ENCODE measurements at places on chromosomes 4 and X.

DNA sequence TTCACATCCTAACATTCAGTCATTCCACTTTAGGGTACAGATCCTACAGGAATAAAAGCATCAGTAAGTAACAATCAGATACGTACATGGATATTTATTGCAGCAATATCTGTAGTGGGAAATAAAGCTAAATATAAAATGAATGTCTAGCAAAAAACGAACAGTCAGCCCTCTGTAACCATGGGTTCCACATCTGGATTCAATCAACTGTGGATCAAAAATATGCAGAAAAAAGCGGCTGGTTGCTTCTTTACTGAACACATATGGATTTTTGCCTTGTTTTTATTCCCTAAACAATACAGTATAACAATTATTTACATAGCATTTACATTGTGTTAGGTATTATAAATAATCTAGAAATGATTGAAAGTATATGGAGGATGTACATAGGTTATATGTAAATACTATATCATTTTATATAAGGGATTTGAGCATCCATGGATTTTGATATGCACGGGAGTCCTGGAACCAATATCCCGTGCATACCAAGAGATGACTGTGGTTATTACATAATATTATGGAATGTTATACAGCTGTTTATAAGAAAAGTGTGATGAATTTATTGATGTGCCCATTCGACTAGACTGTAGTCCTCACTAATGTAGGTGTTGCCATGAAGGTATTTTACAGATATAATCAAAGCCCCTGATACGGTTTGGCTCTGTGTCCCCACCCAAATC, 132.8 kb downstream of the ARHGEF9 start:
- DNase-seq, result no peak

GRCh38 chr4:174590336-174590735, 68.0 kb upstream of the HPGD start:
- DNase-seq, result no peak

- no peak for DNase-seq
Observed at GRCh38 chr4:127463883-127464282, 168.9 kb upstream of the INTU start.

DNA sequence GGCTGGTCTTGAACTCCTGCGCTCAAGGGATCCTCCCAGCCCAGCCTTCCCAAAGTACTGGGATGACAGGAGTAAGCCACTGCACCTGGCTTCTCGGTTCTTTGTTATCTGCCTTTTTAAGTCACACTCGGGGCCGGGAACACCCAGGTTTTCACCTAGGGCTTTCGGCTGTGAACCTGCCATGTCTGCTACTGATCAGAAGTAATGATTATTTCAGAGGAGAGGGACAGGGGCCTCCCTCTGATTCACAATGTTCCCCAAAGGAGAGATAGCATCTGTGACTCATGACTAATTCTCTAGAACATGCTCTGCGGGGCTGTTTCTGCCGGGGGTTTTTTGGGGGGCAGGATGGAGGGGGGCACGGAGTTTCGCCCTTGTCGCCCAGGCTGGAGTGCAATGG, 26.9 kb downstream of the CRLF2 start:
- no peak for DNase-seq

DNA sequence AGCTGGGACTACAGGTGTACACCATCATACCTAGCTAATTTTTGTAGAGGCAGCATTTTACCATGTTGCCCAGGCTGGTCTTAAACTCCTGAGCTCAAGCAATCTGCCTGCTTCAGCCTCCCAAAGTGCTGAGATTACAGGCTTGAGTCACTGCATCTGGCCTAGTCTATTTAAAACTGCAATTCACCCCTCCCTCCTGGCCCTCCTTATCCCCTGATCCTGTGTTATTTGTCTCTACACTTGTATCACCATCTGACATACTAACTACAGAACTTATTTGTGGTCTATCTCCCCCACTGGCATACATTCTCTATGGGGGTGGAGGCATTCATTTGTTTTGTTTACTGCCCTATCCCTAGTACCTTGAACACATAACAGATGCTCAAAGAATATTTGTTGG, 23.7 kb downstream of the CC2D2A start:
- DNase-seq, result no peak

DNA sequence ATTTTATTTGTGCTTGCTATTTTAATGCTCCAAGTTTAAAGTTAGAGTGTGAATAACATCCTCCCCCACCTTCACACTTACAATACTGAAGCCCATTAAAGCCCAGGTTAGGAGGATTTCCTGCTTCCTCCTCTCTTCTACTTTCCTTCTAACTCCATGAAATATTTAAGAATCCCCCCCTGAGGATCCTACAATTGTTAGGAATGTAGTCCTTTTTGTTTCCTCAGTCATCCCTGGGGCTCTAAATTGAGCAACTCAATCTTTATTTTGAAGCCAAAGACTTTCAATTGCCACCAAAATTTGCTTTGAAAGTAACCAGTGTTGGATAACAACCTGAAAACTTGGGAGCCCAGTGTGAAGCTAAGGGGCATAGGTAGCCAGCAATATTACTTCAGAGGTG, 276.9 kb downstream of the FAM47A start:
- DNase-seq, result no peak

DNA sequence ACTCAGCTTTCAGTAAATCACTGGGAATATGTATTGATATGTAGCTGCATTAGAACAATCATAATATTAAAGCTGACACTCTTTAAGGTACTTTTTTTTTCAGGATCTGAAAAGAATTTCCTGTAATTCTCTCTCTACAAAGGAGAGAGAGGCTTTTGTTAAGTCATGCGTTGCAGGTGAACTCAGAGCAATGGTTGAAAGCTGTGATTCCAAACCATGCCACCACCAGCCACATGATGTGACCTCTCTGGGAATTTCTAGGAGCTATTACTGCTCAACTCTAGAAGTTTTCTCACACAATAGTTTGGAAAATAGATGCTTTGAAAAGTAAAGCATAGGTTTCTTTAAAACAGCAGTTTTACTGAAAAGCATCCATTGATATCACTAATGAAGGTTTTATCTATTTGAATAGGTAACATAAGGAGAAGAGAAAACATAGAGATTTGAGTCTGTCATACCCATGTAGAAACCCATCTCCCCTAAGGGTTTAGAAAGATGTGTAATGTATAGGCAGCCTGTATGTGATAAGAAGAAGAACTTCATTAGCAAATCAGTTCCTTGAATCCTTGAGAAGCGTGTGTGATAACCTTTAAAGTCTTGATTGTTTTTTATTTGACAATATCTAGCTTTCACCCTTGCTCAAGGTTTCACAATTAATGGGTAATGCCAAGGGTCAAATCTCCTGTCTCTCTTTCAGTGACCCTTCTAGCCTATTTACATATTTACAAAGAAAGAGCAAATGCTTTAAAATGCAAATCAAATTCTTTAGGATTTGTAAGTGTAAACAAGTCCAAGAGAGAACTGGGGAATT, 161.0 kb upstream of the ANKRD50 start:
- DNase-seq, result no peak

- no peak for DNase-seq
Observed at GRCh38 chr4:156781852-156782251, 189.7 kb downstream of the PDGFC start.

- DNase-seq, result no peak
Observed at GRCh38 chr4:131137196-131137595, 2011.9 kb upstream of the PCDH10 start.

GRCh38 chrX:153875391-153876111, 10.4 kb downstream of the L1CAM start:
- DNase-seq, result peak; percentile 61

DNA sequence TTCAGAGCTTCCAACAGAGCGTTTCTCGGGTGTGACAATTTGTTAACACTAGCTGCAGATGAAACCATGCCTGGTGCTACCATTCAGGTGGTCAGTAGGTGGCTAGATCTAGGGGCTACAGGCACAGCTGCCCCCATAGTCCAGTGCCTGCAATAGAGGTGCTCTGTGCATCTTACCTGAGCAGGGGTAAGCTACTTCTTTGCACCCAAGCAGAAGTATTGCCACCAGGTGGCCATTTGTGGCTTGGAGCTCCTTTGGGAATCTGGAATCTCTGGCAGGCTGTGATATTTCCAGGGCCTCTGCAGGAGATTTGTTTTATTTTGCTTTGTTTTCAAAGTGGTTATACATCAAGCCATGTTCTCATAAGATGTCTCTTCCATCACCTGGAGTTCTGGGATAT, 170.7 kb upstream of the PUDP start:
- no peak for DNase-seq

GRCh38 chr4:141462361-141462760, 174.0 kb upstream of the IL15 start:
- DNase-seq, result no peak

DNA sequence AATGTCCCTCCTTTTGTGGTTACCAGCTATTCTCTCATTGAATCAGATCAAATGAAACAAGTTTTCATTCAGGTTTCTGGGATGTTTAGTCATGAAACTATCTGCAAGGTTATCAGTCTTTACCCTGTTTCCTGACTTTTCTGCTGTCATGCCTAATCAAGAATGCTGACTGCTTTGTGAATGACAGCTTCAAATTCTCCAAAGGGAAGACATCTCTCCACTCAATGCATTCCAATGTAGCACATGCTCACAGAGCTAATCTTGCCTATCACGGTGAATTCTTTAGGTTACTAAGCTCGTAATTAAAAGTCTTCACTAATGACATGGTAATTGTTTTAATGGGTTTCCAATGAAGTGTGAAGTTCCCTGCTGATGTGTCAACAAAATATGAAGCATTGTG, 1068.5 kb downstream of the PCDH7 start:
- no peak for DNase-seq

GRCh38 chr4:184978211-184978610, 40.1 kb upstream of the HELT start:
- DNase-seq, result no peak

DNA sequence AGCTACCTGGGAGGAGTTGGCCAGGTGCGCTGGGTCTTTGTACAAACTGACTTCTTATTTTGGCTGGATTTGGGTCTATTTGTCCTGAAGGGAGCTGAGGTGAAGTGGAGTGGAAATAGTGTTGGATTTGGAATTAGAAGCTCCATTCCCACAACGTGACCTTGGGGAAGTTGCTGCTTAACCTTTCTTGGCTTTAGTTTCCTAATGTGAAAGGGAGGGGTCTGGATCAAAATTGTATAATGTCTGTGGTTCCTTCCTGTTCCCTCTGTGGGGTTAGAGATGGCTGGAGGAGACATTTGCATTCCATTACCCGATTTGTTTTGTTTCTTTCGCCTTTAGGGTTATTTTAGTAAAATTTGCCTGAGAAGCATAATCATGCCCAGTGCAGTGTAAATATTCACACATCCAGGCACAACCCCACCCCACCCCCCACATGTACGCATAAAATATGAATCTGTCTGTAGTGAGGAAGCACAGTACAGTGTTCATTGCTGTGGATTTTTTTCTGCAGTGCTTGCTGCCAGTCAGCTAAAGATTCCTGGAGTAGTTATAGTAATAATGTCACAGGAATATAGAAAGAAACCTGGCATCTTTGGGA, 21.5 kb downstream of the JADE1 start:
- no peak for DNase-seq

DNA sequence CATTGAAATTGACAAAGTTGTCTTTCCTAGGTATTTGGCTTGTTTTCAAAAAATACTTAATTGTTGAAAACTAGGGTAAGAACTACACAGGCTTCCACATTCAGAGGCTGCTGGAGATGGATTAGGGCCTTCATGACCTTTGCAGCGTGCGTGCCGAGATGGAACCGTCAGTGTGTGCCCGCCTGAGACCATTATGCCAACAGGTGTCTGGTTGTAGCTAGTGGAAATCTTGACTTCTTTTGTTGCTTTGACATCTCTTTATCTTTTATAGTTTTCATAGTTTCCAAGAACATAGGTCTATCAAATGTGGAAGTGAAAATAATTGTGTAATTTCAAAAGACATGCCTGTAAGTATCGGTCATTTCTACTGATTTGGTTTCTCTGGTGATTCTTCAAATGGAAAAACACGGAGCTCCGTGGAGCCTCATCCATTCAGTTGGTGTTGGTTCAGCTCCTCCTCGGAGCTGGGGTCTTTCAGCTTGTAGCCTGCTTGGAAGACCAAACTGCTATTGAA, 38.9 kb upstream of the CLCN4 start:
- DNase-seq, result no peak

DNA sequence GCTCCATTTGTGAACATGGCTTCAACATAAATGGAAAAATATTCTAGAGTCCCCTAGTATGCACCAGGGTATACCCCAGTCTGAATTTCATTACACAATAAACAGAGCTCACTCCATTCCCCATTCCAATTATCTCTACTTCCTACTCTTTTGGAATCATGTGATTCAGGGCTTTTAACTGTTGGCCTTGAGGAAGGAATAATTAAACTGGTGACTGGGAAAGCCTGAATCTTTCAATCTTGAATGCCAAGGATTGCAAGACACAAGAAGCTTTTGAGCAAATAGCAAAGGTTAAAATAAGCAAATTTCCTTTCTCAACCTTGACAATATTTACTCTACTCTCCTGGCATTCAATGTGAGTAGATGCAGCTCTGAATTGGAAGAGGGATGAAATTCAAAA, 77.5 kb upstream of the INPP4B start:
- no peak for DNase-seq

DNA sequence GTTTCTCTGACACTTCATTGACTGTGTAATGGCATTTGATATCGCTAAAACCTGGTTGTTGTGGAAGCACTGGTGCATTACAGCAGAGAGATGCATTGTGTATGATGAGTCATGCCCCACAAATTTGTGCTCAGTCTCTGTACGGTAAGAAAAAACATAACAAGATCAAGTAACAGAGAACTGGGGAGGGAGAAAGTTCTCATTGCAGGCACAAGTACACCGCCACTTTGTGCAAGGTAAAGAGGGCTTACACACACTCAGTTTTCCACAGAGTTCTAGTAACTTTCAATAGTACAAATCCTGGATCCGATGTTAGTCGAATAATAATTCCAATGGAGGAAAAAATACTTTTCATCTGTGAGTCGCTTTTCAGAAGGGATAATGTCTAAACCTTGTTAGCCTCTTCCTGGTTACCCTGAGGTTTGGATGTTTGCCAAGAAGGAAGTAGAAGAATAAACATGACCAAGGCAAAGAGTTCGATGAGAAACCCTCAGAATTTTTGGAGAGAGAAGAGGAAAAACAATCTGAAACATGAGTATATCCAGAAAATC, 512.5 kb upstream of the SLIT2 start:
- peak; percentile 21 for DNase-seq

- DNase-seq, result no peak
Observed at GRCh38 chr4:151324752-151325110, 674 bp downstream of the SH3D19 start.

GRCh38 chr4:83075311-83076095, 39.0 kb downstream of the PLAC8 start:
- DNase-seq, result no peak

GRCh38 chrX:23228950-23229448, 105.7 kb upstream of the PTCHD1 start:
- no peak for DNase-seq

GRCh38 chrX:55342533-55343501, 78.1 kb upstream of the PAGE3 start:
- DNase-seq, result peak; percentile 48

- no peak for DNase-seq
Observed at GRCh38 chr4:6293097-6293445, 23.4 kb downstream of the WFS1 start.

GRCh38 chr4:83852085-83852451, 316.2 kb downstream of the GPAT3 start:
- DNase-seq, result no peak

All from RPMI8226 (cell line).